ENCODE measurements at places on chromosomes 5 and 9.
A peak's percentile ranks its signal among the peaks of the same experiment; 100 is the strongest.

- DNase-seq, result no peak
These were observed 22.7 kb downstream of the KIF3A start for GRCh38 chr5:132714456-132715307.

DNA sequence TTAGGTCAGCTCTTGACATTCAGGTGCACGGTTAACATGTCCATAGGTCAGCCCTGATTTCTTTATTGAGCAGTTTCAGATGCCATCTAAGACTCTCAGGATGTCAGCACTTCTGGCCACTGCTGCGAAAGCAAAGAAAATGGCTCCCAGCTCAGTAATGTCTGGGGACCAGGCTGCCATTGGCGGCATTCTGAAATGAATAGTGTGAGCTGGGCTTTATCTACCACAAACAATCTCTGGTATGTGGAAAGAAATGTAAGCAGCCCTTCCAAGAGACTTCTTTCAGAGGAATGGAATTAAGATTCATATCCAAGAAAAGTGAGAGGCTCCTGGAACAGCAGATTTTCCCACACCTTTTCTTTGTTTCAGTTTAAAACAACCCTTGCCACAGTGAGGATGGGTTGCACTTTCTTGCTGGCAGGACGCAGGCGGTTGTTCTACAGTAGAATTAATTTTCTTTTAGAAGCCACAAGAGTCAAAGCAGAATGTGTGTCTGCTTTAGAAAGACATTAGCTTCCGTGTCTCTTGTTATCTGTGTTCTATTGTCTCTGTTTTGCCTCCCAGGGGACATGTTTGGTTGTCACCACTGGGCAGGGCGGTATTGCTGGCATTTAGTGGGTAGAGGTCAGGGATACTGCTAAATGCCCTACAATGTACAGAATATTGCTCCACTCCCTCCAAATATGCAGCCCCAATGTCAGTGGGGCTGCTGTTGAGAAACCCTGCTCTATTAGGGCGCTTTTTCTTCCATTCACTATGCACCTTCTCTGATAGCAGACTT lies 149.9 kb upstream of the ANKH start:
- DNase-seq, result no peak

DNA sequence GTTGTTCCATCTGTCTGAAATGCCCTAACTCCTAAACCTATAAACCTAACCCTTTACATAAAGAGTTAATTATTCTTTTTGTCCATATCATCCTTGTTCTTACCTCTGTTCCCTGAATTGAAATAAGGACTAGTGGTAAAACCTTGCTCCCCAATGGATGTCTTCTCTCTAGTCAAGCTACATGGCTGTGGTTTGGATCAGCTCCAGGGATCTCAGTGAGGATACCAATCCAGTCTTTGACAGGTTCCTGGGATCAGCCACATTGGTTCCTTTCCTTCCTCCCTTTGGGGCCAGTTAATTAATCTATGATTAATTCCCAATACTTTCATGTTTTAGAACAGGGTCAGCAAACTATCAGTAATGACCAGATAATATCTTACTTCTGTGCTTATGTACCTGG lies 151.6 kb downstream of the SIL1 start:
- DNase-seq, result no peak

- DNase-seq, result no peak
These were observed 77.7 kb upstream of the ASS1 start for GRCh38 chr9:130366888-130367550.

DNA sequence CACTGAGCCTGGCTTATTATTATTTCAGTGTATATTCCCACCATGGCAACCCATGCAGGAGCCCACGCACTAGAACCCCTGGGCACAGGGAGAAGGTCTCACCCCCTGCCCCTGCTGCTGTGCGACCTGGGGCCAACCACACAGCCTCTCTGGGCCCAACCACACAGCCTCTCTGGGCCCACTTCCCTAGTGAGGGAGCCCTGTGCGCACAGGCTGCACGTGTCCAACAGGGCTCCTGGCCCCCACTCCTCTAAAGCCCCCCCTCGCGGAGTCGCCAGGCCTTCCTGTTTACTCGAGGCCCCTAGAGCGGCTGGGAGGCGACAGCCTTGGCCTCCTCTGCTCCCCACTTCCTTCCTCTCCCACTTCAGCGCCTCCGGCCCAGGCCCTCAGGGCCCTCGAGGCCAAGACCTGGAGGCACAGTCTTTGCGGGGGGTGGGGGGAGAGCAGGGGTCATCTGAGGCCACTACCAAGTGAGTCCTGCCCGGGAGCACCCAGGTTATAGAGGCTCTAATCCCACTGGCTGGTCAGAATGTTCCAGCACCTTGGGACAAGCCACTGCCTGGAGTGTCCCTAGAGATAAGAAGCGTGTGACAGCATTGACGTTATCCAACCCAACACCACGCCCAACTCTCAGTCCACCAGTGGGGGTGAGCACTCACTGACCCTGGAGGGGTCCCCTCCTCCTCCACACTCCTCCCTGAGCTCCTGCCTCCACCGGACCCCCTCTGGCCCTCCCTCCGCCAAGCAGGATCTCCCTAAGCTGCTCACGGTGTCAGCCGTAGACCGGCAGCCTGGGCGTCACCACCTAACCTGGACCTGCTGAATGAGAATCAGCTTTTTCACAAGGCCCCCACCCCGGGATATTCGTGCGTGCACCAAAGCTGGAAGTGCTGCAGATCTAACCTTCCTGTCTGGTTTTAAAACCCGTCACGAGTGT lies 7.9 kb upstream of the ENG start:
- no peak for DNase-seq

DNA sequence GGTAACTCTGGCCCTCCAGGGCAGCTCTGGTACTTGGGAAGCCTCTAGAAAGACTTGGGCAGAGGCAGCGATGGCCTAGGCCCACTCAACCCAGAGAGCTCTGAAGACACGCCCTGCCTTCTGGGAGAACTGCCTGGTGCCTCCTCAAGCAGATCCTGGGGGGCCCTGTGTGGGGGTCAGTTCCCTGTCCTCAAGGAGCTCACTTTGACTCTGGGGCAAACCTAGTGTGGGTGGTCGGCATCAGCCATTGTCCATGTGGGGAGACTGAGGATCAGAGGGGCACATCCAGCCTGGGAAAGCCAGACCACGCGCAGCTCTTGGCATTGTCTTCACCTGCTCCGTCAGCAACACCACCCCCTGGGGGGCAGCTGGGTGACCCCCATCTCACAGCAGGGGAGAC lies 28.0 kb downstream of the ABO start:
- no peak for DNase-seq

GRCh38 chr5:53970475-53970874 lies 339.9 kb downstream of the ARL15 start:
- DNase-seq, result no peak

DNA sequence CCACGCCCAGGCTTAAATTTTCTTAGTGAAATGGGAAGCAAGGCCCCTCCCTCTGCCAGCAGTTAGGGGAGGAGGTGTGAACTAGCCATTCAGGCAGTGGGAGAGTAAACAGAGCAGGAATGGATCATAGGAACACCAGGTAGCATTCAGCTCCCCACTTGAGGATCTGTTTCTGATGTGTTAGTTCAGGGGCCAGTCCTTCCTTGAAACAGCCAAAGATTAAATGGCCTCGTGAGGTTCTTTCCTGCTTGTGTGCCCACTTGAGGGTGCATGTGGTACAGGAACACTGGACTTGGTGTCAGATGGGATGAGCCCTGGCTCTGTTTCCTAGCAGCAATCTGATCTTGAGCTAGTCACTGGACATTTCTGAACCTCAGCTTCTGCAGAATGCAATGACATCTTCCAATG lies 21.2 kb downstream of the FAXDC2 start:
- DNase-seq, result no peak

DNA sequence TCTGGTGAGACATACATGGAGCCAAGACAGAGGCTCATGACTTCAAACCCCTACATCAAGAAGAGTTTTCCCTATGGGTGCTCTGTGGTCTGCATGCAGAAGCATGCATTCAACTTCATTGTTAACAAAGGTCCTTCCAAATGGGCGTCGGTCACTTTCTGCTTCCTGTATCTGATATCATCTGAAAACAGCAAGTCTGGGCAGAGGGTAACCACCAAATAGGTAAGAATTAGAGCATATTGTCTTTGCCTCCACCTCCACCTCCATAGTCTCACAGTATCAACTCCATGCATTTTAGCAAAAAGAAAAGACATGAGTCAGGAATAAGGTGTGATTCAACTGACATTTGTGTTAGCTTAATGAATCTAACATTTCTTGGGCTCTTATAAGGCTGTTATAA lies 462.9 kb downstream of the DMRT2 start:
- DNase-seq, result no peak

DNA sequence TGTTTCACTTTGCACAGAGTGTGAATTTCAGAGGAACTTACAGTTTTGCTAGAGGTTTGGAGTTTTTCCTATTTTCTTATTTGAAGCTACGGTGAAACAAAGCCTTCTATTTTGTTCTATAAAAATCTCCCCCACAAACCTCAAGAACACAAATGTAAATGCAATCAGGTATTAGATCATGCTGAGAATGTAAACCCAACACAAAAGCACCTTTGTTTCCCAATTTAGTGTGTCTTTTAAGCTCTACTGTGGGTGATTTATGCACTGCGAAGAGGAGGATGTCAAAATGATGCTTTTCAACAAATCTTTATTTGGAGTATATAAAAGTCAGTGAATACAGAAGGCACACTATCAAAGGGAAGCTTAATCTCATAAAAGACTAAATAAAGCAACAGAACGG lies 4.3 kb upstream of the DRD1 start:
- DNase-seq, result no peak

- no peak for DNase-seq
These were observed 451 bp downstream of the LPAR1 start for GRCh38 chr9:111037708-111038330.

DNA sequence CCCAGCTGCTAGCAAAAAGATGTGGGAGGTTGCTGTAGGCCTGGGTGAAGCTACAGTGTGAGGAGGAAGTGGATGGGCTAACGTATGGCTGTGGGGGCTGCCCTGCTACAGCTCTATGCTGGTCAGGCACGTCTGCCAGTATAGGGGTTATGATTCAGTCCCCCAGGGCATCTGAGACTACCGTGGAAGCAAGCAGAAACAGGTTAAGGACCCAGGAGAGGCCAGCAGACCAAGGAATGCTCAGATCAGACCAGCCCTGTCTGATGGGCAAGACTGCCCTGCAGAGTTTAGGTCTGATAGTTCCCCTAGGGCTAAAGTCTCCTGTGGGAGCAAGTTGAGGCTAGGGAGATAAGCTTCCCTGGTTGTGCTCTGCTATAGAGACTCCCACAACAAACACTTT lies 416.1 kb upstream of the CTNND2 start:
- no peak for DNase-seq

DNA sequence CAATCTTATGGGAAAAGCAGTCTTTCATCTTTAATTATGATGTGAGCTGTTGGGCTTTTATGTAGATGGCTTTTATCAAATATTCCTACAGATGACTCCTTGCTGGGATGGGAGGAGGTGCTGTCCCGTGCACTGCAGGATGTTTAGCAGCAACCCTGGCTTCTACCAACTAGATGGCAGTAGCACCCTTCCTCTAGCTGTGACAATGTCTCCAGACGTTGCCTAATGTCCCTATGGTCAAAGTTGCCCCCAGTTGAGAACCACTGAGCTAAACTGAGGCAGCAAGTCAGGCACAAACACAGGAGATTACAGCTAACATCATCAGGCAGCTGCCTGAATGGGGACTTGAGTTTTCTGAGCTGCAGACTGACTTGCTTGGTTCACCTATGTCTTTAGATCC lies 401.9 kb upstream of the PDE4D start:
- no peak for DNase-seq

- peak; percentile 69 for DNase-seq
These were observed 61.7 kb upstream of the COL15A1 start for GRCh38 chr9:98881836-98882568.

- no peak for DNase-seq
These were observed 190.7 kb downstream of the CD180 start for GRCh38 chr5:67005737-67006499.

DNA sequence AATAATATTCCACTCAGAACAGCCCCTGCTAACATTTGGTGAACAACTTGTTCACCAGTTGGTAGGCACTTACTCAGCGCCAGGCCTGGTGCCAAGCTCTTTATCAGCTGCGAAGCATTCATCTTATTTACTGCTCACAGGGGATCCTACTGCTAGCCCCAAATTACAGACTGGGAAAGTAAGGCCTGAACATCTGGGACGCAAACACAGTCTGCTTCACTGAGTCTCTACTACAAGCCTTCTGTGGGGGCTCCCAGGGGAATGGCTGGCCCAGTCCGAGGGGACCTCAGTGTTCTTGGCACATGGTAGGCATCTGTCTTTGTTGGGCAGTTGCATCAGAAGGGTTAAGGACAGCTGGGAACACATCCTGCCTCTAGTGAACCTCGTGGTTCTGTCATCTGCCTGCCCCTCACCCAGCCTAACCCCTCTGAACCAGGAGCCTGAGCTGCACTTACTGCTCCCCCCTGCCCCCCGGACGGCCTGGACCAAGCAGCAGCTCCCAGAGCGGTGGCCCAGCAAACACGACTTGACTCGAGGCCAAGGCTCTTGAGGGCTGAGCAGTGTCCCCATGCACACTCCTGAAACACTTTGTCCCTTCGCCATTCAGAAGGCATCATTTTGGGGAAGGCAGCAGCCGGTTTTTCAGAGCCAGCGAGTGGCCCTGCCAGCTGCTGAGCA lies at the start of gene PHYHD1:
Gene PHYHD1, plus strand, starts transcription at position 602 of the 678 bp plus-strand sequence. CDS start 1,342 bp downstream, outside the sequence.
- peak; percentile 95 for DNase-seq

- no peak for DNase-seq
These were observed 316.1 kb downstream of the IRX1 start for GRCh38 chr5:3911773-3912172.

- no peak for DNase-seq
These were observed 30.1 kb upstream of the FAM120AOS start for GRCh38 chr9:93483497-93483896.

GRCh38 chr5:139584137-139584536 lies 23.0 kb downstream of the UBE2D2 start:
- no peak for DNase-seq

DNA sequence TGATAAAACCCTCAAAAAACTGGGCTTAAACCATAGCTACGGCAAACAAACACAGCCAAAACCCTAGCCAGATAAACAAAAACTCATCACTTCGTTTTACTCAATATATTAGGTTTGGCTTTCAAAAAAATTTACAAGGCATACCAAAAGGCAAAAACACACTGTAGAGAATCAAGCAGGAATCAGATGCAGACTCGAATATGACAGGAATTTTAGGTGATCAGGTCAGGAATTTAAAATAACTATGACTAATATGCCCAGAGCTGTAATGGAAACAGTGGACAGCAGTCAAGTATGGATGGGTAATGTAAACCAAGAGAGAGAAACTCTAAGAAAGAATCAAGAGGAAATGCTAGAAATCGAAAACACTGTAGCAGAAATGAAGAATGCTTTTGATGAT lies 26.5 kb upstream of the DOCK2 start:
- no peak for DNase-seq

- DNase-seq, result no peak
These were observed 2.2 kb downstream of the GFPT2 start for GRCh38 chr5:180350711-180351465.

All from coronary artery (tissue), 2 donors.